ENCODE measurements at places on chromosomes 16 and 17. TPM values are rescaled to one million over a fixed set of nuclear protein-coding genes. Genes with fewer than 3 reads are reported as not detected.

DNA sequence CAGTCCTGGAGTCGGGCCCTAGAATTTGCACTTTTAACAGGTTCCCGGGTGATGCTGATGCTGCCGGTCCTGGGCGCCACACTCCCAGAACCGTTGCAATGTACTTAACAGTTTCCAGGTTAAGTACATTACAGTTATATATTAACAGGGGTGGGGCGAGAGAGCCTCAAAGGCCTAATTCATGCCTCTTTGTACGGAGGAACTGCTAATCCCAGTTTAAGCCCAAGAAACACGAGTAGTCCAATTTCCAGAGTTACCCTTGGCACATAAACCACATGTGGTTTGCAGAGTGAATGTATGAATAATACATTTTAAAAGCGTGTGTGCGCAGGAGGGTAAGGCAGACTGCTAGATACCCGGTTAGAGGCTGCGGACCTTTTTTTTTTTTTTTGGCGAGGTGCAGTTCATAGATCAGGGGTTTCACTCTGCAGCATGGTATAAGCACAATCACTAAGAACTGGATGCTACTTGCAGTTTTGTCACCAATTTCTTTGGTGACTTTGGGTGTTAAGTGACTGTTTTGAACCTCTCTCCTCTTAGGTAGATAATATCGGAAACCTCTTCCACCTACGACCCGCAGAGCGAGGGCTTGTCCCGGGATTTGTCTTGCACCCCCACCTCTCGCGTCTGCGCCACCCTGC is 713 bp downstream of the COX11 start:
- DNase-seq, result peak; percentile 6

- DNase-seq, result no peak
Observed at GRCh38 chr16:15765880-15766279, 90.9 kb downstream of the MYH11 start.

DNA sequence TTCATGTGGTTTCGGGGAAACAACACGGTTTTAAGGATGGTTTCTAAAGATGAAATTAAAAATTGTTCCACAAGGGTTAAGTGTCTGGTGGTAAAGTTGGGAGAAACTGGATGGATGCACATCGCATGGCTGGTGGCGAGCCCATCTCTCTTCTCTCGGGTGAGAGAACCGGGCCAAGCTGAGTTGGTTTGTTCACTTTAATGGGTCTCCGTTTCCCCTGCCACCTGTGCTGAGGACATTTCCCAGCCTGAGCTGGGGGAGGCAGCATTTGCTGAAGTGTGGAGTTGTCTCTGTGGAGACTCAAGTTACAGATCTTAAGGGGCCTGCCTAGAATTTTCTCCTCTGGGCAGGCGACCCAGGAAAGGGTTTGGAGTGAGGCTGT is 7.9 kb downstream of the FUS start:
- DNase-seq, result no peak

DNA sequence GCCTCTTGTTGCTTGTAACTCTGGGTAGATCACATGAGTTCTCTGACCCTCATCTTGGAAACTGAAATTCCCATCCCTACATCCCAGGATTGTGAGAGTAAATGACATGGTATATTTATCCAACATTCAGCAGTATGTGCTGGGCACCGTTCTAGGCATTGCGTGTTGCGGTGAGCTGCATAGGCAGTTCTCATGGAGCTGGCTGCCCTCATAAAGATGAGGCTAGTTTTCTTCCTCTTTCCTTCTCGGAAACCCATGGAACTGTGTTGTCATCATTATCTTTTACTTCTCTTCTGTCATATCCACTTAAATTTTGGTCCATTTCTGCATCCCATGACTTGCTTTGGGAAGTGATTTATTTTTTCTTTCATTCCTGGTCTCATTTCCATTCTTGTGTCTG is 17.2 kb downstream of the CMIP start:
- no peak for DNase-seq

GRCh38 chr17:8117980-8118768 is at the start of gene ALOXE3:
TSS of gene ALOXE3 (minus strand) at chr17:8118514. CDS start at chr17:8117990, 524 bp downstream.
- peak; percentile 25 for DNase-seq

DNA sequence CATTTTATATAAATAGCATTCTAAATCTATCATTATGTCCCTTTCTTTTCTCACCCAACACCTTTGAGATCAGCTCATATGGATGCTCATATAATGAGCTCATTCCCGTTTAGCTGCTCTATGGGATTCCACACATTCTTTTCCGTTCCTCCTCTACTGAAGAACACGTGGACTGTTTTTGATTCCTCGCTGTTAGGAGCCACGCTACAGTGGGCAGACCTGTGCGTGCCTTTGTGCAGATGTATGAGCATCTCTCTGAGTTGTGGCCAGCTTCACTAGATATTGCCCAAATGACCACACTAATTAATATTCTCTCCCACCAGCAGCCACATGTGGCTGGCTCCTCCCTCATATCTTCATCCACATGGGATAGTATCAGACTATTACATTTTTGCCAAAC is 6.0 kb upstream of the TNFRSF13B start:
- no peak for DNase-seq

DNA sequence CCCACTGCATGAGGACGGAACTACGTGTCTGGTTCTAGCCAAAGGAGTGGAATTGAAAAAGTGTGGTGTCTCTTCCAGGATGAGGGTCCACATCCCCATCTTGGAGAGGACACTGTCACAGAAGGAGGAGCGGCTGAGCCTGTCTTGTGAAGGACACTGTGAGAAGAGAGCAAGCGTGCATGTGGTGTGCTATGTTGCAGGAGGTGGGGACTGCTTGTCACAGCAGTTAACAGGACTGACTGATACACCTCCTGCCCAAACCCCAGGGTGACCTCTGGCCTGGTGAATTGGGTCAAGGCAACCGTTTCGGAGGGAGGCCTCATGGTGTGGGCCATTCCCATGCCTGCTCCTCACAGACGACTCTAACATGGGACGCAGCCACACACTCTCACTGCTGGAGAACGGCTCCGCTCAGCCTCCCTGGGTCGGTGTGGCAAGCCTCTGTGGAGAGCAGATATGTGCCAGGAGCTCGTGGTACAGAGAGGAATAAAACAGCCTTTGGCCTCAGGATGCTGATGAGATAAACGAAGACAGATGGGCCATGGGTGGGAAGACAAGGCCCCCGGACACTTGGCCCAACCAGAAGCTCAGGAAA is 56.4 kb upstream of the RBFOX3 start:
- DNase-seq, result no peak

- no peak for DNase-seq
Observed at GRCh38 chr16:65376601-65377000, 254.7 kb upstream of the CDH11 start.

- DNase-seq, result no peak
Observed at GRCh38 chr16:85421338-85422195, 191.6 kb upstream of the GSE1 start.

- DNase-seq, result no peak
Observed at GRCh38 chr16:17261197-17261858, 209.4 kb downstream of the XYLT1 start.

- DNase-seq, result no peak
Observed at GRCh38 chr16:57756424-57757325, 21.1 kb downstream of the KATNB1 start.

- DNase-seq, result peak; percentile 5
Observed at GRCh38 chr17:30021708-30022317, 80.4 kb downstream of the EFCAB5 start.

DNA sequence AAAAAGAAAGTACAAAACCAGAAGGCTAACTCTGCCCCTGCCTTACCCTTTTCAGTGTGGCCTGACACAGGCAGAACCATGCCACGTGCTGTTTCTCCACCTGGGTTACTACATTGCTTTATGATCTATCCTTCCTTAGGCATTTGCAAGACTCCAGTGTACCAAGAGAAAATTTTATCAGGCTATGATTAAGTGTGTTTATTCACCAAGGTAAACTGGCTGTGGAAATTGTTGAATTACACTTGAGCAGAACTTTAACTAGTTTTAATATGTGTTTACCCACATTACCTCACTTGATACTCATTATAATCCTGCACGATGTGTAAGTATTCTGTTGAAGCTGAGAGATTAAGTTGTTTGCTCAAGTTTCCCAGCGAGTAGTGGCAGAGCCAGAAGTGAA is 129.7 kb upstream of the MYOCD start:
- no peak for DNase-seq

- no peak for DNase-seq
Observed at GRCh38 chr17:3918372-3919122, 2.3 kb upstream of the P2RX1 start.

DNA sequence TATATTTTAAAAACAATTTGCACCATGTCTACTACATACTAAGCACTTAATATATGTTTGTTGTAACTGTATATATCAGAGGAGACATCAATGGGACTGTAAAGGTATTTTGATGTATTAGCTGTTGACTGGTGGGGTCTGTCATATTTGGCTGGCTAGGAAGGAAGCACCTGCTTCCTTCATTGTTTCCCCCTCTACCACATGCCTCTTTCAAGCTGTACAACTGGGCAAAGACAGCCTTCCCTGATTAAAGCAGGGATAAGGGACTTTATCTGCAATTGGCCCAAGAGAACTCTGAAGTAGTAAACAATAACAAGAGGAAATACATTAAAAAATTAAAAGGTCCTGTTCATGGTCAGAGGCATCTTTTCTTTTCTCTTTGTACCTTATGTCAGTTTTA is 5.5 kb upstream of the SLFN12L start:
- DNase-seq, result no peak

GRCh38 chr16:17343728-17344127 is 127.0 kb downstream of the XYLT1 start:
- DNase-seq, result no peak

DNA sequence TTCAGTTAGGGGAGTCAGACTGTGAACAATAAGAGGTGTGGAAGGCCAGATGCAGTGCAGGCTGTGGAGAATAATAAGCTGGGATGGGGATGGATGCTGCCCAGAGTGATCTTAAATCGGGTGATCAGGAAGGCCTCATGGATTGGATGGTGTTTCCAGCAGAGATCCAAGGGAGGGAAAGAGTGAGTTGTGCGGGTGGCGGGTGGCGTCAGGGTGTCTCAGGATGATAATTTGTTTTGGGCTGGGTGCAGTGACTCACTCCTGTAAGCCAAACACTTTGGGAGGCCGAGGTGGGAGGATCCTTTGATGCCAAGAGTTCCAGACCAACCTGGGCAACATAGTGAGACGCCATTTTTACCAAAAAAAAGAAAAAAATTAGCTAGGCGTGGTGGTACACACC is 7.9 kb downstream of the CLUAP1 start:
- DNase-seq, result no peak

GRCh38 chr17:41917679-41918313 is 955 bp downstream of the ACLY start:
- DNase-seq, result peak; percentile 30

- no peak for DNase-seq
Observed at GRCh38 chr17:45828171-45828570, 16.5 kb upstream of the SPPL2C start.

DNA sequence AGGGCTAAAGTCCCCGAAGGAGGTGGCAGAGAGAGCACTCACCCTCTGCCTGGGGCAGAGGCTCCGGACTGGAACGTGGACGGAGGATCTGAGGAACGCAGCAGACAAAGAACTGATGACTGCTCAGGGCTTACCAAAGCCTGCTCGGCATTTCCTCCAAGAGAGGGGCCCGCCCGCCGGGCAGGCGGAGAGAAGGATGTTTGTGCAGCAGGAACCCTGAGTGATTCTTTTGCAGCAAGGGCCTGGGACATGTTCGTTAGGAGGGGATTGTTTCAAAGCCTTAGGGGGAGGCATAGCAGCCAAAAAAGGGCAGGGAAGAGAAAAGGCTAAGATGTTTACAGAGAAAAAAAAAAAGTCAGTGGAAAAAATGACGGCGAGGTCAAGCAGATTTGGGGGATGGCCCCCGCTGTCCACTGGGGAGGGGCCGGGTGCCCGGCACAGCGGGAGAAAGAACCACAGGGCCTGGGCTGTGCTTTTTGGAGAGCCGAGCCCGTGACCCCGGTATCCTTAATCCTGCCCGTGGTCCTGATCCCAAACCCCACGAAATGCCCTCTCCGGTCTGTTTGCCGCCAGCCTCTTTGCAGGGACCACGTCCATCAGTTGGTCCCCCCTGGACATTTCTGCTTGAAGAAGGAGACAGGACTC is 129.3 kb downstream of the NTN1 start:
- DNase-seq, result no peak

GRCh38 chr16:84514874-84515835 is 10.7 kb upstream of the MEAK7 start:
- peak; percentile 73 for DNase-seq

DNA sequence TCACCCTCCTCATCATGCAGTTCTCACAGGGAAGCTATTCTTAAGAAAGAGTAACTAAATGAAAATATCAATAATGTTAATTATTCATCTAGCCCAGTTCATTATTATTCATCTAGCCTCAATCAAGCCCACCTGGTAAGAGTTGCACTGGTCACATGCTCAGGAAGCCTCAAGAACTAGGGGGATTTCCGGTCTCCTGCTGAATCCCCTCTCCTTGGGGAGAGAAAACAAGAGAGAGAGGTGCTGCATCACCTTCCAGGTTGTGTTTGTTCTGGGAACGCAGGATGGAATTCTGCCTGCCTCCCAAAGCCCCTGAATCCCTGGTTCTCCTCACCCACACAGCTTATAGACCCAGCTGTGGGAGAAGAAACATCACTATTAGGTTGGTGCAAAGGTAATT is 164.0 kb downstream of the PMP22 start:
- no peak for DNase-seq

- no peak for DNase-seq
Observed at GRCh38 chr16:22217890-22218730, 12.0 kb downstream of the EEF2K start.

- no peak for DNase-seq
Observed at GRCh38 chr16:75385507-75386152, 47.7 kb downstream of the CFDP1 start.

DNA sequence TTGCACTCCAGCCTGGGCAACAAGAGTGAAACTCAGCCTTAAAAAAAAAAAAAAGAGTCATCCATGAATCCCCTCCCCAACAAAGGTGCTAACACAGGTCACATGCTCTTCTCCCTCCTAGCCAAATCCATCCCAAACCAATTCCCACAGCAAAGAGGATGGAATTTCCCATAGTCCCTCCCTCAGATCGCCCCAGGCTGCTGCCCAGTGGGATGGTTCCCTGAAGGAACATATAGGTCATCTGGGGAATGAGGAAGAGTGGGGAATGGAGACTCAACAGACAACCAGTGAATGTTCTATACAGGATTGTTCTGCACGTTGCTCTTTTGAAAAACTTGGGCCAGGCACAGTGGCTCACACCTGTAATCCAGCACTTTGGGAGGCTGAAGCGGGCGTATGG is 18.2 kb downstream of the LGALS3BP start:
- DNase-seq, result no peak

Gene TNFRSF17
- total RNA-seq, result not detected

Gene DRC7
- total RNA-seq, result not detected

Gene BCAR1
- total RNA-seq, result 4.3 TPM

Gene MT1G
- total RNA-seq, result 35.9 TPM

Gene KIF18B
- total RNA-seq, result 3.7 TPM

Gene ERBB2
- 2.3 TPM for total RNA-seq

Gene CDH1
- total RNA-seq, result 1.3 TPM

Gene SPATA22
- not detected for total RNA-seq

Gene ARL17A
- 11.7 TPM for total RNA-seq

Gene ANKRD40CL
- not detected for total RNA-seq

Gene FBXW10B
- 0.87 TPM for total RNA-seq

Gene HBM
- total RNA-seq, result not detected

Gene TVP23A
- total RNA-seq, result 0.11 TPM

Measured in activated T-cell treated with anti-CD3 and anti-CD28 coated beads, Interleukin-2, amount 50 U/mL, for 4 hours (primary cell).